ENCODE measurements at places on chromosomes 4 and X.

DNA sequence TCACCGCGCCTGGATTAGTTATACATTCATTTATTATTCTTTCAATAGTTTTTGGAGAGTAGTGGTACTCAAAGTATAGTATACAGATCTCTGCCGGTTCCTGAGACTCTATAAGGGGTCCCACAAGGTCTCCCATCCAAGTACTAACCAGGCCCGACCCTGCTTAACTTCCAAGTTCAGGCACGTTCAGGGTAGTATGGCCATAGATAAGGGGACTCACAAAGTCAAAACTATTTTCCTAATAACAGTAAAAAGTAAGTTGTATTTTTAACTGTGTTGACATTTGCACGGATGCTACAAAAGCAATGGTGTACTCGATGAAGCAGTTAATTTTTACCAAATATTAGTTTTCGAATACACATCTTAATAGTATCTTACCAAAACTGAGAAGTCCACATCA, 84.4 kb upstream of the STK26 start:
- DNase-seq, result peak; percentile 1

- peak; percentile 29 for DNase-seq
Measured at GRCh38 chr4:74873545-74874301, 59.2 kb upstream of the PARM1 start.

DNA sequence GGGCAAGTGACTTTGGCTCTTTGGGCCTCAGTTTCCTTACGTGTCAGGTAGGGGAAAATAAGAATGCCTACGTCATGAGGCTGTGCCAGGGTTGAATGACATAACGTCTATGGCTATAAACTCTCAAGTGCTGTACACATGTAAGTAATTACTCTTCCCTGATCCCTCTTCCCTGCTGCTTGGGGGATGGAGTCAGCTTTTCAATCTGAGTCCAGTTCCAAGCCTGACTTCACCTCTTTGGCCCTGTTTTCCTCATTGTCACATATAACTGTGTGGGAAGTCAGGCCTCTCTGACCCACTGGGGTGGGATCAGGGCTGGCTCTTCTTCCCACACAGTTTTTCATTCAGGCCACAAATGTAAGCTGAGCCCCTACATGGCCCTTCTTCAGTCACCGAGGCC, 11.4 kb upstream of the CITED1 start:
- no peak for DNase-seq

GRCh38 chrX:103613362-103613890, 5.7 kb downstream of the TCEAL3 start:
- no peak for DNase-seq

GRCh38 chr4:153758688-153759406, 977 bp downstream of the RNF175 start:
- no peak for DNase-seq

DNA sequence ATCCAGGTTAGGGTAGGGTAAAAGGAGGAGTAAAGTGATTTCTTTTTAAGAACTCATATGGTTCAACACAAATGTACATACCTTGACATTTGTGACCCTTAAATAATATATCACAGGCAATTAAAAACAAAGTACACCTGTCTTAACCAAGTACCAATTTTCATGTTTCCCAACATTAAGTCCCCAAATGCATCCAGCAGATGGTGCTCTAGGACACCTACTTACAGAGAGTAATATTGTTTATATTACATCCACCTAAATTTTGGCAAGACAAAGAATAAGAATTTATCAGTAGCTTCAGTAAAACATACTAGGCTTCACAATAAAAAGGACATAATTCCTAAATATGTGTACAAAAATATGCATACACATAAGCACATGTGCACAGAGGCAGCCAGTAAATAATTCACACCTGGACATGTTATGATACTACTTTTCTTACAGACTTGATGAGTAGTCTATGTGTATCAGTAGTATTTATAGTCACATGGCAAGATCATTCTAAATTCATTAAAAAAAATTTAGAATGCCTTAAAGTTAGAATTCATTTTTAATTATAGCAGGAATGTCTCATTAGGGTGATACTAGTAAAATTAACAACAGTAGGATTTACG, 219.7 kb downstream of the DCLK2 start:
- DNase-seq, result peak; percentile 67
